ENCODE measurements at places on chromosomes 16 and 17.

DNA sequence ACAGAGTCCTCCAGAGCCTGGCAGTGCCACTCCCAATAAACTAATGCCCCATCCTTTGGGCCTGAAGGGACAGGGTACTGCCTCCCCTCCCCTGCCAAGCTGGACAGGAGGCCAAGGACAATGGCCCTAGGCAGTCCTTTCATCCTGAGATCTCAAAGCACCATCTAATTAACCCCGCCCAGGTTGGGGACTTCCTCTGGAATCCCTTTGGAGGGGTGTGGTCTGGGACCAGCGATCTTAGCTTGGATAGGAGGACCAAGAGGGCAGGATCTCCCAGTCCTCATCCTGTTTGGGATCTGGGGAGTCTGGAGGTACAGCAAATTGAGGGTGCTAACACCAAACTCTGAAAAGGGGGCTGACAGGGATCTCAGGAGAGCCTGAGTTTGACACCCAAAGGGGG lies 18.2 kb upstream of the SP6 start:
- DNase-seq, result no peak

DNA sequence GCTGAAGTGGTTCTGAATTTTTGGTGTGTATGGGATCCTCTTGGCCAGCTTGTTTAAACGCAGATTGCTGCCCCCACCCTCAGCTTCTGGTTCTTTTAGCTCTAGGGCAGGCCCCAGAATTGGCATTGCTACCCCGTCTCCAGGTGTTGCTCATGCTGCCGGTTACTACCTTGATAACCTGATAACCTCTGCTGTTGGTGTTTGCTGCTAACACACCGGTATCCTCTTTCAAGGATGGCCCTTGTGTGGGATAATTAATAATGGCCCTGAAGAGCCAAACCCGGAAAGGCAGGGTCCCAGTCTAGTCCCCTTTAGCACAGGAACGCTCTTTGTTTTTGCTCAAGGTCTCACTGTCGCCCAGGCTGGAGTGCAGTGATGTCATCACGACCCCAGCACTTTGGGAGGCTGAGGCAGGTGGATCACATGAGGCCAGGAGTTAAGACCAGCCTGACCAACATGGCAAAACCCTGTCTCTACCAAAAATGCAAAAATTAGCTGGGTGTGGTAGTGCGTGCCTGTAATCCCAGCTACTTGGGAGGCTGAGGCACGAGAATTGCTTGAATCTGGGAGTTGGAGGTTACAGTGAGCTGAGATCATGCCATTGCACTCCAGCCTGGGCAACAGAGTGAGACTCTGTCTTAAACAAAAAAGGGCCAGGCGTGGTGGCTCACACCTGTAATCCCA lies 1.3 kb upstream of the ST3GAL2 start:
- no peak for DNase-seq

GRCh38 chr17:63685041-63685440 lies 14.9 kb downstream of the LIMD2 start:
- peak; percentile 26 for DNase-seq

GRCh38 chr17:282000-282911 lies 70.4 kb downstream of the RPH3AL start:
- no peak for DNase-seq

GRCh38 chr16:87675111-87675719 lies 72.9 kb downstream of the JPH3 start:
- no peak for DNase-seq

- no peak for DNase-seq
These were observed 5.9 kb downstream of the CA5A start for GRCh38 chr16:87930456-87930855.

Measured in hippocampal formation (tissue), 2 donors.